Stimulated activated CD4-positive, alpha-beta T cell treated with anti-CD3 and anti-CD28 coated beads, TNF-alpha, amount 100 ng/mL, for 1 hour (primary cell): ENCODE measurements at places on chromosomes 2 and 18.

DNA sequence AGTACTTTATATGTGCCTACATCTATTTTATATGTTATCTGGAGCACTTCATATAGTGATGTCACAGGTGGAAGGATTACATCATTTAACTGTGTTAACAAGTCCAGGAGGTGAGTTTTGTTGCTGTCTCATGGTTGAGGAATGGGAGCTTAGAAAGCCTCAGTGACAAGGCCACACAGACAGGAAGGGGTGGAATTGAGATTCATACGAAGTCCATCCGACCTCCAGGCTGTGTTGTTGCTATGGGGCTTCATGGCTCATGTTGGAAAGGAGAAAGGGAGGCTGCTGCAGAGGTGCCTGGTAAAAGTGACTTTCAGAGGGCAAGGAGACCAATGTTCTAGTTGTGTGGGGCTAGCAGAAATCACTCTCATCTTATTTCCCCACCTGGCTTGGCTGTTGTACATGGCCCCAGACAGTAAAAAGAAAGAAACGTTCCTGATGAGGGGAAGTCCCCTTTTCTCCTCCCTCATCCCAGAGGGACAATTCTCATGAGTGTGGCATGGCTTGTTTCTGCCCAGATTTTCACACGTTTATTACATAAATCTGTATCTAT, 31.0 kb upstream of the GREB1 start:
- DNase-seq, result no peak

- DNase-seq, result no peak
Measured at GRCh38 chr2:219495531-219496122, 3.1 kb upstream of the GMPPA start.

GRCh38 chr18:11261486-11261885, 112.1 kb upstream of the PIEZO2 start:
- no peak for DNase-seq

DNA sequence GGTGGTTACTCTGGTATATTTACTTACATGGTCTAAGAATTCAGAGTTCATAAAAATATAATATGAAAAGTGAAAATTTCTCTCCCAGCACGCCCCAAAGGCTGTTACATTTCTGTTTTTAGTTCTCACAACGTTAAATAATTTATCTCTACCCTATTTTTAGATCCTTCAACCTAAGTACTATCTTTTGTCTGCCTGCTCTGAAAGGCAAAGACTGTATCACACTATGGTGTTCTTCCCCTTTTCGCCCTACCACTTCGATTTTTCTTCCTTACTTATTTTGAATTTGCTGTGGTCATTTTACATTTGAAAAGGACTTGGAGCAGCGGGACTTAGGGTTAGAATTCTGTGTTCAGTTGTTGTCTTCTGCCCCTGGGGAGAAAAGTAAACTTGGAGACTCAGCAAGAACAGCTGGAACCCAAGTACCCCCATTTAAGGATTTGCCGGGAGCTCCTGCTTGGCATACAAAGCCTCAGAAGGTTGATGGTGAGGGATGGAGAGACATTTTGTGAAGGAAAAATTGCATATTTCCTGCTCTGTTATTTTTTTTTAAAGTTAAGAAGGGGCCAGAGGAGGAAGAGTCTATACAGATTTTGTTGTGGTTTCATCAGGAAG, 19.0 kb downstream of the ADAM23 start:
- no peak for DNase-seq

DNA sequence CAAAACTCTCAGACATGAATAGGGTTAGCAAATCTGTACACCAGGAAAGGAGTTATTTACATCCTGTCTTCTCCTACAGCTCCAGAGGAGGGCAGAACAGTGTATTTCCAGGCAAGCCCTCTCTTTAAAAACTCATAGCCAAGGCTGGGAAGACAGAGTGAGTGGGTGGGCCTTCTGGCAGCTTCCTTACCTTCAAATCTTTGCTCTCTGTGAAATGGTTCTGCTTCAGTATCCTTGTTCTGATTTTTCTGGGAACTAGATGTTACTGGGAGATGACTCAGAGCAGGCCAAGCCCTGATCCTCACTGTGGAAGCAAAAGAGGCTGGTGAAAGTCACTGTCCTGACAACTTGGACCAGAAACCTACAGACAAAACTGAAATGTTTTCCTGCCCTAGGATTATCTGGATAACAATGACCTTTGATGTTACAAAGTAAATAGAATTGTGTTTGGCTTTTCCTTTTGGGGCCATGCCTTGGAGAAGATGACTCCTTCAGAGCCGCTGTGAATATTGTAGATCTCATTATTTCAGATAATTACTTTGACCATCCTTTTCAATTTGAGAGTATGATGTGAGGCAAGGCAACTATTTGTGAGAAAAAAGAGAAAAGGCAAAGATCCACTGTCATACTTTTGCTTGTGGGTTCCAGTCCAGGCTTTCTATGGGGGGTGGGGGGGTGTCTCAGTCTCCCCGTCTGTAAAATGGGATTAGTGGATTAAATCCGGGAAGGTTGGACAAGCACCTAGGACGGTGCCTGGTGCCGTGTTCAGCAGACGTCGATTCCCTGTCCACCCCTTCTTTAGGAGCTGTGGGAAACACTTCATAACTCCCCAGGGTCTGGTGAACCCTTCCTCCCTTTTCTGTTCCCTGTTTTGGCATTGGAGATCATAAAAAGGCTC, 644 bp upstream of the QPCT start:
- no peak for DNase-seq

DNA sequence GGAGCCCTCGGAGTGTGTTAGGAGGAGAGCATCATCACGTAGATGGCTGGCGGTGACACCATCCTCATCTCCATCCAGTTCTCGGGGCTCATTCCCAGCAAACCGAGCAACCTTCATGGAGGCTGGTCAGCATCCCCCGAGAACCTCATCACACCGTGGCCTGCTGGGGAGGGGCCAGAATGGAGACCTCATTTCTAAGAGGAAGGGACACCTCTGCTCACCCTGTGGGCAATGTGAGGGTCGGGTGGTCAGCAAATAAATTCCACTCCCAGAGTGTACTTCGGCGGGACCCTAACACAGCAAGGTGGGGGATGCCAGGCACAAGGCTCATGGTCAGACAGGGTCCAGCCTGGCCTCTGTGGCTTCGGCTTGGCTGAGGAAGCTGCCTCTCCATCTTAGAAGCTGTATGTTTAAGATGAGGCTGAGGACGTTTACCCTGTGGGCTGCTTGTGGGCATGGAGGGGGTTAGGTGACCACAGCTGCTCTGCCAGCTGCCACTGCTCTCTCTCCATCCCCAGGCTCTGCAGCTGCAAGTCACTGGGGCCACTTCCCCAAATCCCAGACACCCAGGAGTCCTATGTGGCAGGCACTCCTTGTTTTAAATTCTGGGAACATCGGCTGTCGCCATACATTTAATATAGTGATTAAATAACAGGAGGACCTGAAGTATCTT, 56.5 kb upstream of the PXDN start:
- DNase-seq, result no peak

GRCh38 chr2:19321946-19322345, 36.5 kb downstream of the OSR1 start:
- DNase-seq, result no peak

DNA sequence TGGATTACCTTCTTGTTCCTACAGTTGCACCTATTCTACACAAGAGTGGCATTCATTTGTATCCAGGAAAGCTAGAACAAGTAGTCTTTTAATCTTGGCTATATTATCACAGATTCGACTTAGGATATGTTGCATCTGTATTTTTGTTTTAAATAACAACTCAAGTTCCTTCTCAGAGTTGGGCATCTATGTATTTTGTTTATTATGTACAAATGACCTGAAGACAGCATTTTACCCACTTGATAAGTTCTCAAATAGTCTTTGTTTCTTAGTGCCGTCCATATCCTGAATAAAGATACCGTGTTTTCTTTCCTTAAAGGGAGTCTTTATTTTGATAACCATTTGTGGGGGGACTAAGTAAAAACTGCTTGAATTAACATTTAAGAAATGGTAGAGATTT, 2.9 kb downstream of the ITPRID2 start:
- DNase-seq, result no peak

GRCh38 chr2:221850076-221850475, 278.0 kb upstream of the EPHA4 start:
- no peak for DNase-seq

GRCh38 chr18:33507019-33507418, 66.5 kb upstream of the CCDC178 start:
- DNase-seq, result no peak

DNA sequence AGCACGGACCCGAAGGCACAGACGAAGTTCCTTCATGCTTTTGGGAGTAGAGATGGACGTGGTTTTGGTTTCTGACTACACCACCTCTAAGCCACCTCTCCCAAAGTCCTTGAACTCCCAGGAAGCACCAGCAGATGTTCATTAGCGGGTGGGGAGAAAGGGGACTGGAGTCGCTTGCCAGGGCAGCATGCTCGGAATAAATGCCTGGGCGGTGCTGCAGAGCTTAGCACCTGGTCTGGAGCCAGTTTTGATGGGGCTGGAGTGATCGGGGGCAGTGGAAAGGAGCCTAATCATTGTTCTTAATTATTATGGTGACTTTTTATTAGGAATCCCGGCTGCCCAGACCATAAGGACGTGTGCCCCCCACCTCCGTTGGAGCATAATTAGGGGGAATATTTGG, 220.8 kb downstream of the TFCP2L1 start:
- DNase-seq, result no peak

GRCh38 chr2:13240061-13240460, 523.3 kb downstream of the TRIB2 start:
- DNase-seq, result no peak

DNA sequence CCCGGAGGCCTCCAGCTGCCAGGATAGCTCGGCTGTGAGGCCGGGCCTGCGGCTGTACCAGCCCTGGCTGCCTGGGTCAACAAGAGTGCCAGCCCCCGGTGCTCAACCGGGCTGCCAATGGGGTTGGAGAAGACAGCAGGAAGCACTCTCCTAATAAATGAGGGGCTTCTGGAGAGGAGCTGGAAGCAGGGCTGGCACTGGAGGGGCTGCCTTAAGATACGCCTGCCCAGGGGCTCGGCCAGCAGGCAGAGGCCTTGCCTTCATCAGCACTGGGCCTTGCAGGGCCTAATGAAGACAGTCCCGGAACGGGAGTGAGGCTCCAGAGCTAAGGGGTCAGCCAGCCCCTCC, 73.6 kb downstream of the TEX51 start:
- DNase-seq, result no peak

- DNase-seq, result no peak
Measured at GRCh38 chr2:127052771-127053691, 53.9 kb downstream of the BIN1 start.

- DNase-seq, result no peak
Measured at GRCh38 chr2:223594259-223594658, 7.9 kb downstream of the SCG2 start.

GRCh38 chr2:109124982-109125592, 3.9 kb upstream of the SH3RF3 start:
- no peak for DNase-seq

- no peak for DNase-seq
Measured at GRCh38 chr2:15278296-15278695, 282.8 kb downstream of the NBAS start.

- no peak for DNase-seq
Measured at GRCh38 chr2:134705861-134706586, 12.8 kb downstream of the TMEM163 start.

- no peak for DNase-seq
Measured at GRCh38 chr2:216217904-216218260, 108.7 kb downstream of the XRCC5 start.

- no peak for DNase-seq
Measured at GRCh38 chr2:8977758-8978157, 25.7 kb downstream of the MBOAT2 start.

DNA sequence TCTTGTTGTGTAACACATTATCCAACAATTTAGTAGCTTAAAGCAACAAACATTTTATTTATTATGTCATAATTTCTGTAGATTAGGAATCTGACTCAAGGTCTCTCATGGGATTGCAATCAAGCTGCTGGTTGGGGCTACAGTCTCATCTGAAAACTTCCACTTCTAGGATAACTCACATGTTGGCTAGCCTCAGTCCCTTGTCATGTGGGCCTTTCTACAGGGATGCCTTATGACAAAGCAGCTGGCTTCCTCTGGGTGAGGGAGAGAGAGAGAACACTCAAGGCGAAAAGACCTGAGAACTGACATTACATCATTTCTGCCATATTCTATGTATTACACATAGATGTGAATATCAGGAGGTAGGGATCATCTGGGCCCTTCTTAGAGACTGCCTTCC, 317.9 kb upstream of the VRK2 start:
- no peak for DNase-seq

- DNase-seq, result no peak
Measured at GRCh38 chr2:146540271-146540932, 1304.4 kb upstream of the ACVR2A start.

GRCh38 chr2:25021791-25022362, 20.0 kb upstream of the EFR3B start:
- DNase-seq, result no peak

GRCh38 chr2:69645921-69646320, 2.4 kb upstream of the AAK1 start:
- DNase-seq, result no peak

- no peak for DNase-seq
Measured at GRCh38 chr2:11669454-11670291, at the start of gene NTSR2. NTSR2 (minus strand) TSS chr2:11670195; CDS start chr2:11670129, 66 bp downstream.

DNA sequence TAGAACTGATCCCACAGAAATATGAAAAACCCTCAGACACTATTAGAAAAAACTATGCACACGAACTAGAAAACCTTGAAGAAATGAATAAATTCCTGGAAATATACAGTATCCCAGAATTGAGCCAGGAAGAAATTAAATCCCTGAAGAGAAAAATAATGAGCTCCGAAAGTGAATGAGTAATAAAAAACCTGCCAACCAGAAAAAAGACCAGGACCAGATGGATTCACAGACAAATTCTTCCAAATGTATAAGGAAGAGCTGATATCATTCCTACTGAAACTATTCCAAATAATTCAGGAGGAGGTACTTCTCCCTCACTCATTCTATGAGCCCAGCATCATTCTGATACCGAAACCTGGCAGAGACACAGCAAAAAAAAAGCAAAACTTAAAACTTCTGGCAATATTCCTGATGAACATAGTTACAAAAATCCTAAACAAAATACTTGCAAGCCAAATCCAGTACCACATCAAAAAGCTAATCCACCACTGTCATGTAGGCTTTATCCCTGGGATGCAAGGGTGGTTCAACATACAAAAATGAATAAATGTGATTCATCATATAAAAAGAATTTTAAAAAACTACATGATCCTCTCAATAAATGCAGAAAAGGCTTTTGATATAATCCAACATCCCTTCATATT, 1397.6 kb upstream of the DDX18 start:
- no peak for DNase-seq

GRCh38 chr2:127456960-127457359, 38.7 kb downstream of the PROC start:
- DNase-seq, result no peak

- no peak for DNase-seq
Measured at GRCh38 chr18:4308576-4308975, 146.5 kb downstream of the DLGAP1 start.

- DNase-seq, result no peak
Measured at GRCh38 chr2:236086971-236087465, 81.2 kb downstream of the GBX2 start.

GRCh38 chr2:85605406-85606115, 3.1 kb upstream of the TMEM150A start:
- no peak for DNase-seq
